ENCODE measurements at places on chromosomes 6 and 20. TPM values are rescaled to one million over a fixed set of nuclear protein-coding genes. Genes with fewer than 3 reads are reported as not detected.
A peak's percentile ranks its signal among the peaks of the same experiment; 100 is the strongest.

DNA sequence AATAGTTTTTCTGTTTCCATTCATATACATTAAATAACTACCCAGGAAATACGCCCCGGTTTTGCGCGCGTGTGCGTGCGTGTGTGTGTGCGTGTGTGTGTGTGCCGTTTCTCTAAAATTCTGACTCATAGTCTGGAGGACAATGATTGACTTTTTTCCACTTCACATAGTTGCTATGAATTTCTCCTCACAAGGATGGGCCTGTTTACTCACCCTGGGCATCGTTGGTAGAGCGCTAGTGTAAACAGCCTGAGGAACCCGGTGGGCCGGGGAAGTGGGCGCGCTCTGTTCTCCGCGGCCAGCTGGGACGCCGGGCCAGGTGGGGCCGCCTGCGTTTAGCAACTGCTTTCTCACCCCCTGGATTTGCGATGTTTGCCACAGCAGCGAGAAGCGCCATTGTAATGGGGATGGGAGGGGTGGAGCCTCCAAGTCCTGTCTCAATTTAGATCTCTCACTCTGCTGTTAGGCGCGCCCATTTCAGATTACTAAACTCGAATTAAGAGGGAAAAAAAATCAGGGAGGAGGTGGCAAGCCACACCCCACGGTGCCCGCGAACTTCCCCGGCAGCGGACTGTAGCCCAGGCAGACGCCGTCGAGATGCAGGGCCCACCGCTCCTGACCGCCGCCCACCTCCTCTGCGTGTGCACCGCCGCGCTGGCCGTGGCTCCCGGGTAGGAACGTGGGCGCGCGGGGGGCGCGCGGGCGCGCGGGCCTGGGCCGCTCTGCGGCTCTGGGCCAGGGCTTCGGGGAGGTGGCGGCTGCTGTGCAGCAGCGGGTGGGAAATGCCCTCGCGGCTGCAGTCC, at the start of gene CD109:
TSS of gene CD109 (plus strand) at position 585 of the 803 bp plus-strand sequence. CDS start at position 598, 13 bp downstream.
- DNase-seq, result peak; percentile 38

DNA sequence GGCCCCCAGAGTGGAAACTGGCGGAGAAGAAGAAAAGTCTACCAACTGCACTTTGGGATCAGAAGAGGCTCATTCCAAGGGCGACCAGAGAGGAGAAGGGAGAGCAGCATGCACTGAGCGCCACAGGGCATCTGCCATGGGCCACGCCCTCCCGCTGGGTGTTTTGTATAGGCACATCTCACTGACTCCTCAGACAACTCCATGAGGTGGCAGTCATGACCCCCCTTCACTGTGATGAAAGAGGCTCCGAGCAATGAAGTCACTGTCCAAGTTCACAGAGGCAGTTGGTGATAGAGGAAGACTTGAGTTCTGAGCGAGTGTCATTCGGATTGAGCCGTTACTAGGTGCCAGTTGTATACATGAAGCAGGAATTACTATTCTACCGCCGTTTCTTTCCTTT, 15.4 kb downstream of the BPIFB1 start:
- DNase-seq, result no peak

DNA sequence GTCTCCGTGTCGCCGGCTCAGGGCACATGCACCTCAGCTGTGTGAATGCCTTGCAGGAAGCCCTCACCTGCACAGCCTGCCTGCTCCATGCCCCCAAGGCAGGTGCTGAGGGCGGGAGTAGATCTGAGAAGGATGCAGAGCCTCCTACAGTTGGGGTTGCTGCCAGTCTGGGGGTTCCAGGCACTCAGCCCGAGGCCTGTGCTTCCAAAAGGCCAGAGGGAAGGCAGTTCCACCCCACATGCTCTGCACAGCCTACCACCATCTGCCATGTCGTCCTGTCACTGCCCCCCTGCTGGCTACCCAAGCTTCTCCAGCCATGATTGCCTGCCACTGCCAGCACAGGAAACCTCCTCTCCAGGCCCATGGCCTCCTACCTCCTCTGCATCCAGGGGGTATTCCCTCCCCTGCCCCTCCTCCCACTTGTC, 19.3 kb downstream of the ACSS1 start:
- no peak for DNase-seq

TRIM40 gene
- not detected for polyA plus RNA-seq

- no peak for DNase-seq
Measured at GRCh38 chr6:89655122-89655521, 16.6 kb upstream of the LYRM2 start.

- DNase-seq, result no peak
Measured at GRCh38 chr6:94845742-94846141, 731.6 kb upstream of the MANEA start.

GRCh38 chr6:130697271-130697994, 129.8 kb upstream of the SMLR1 start:
- no peak for DNase-seq

DNA sequence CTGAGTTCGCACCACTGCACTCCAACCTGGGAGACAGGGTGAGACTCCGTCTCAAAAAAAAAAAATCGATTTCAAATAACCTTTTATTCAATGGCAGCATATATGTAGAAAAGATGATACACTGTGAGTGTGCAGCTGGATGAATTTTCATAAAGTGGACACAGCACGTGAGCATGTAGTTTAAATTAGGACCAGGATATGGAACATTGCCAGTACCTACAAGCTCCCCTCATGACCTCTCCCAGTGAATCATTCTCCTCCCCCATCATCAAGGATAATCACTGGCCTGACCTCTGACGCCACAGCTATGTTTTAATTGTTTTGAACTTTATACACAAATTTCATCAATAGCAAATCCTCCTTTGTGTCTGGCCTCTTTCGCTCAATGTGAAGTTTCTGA, 53.8 kb upstream of the HDAC2 start:
- no peak for DNase-seq

SMPDL3A gene
- 6.9 TPM for polyA plus RNA-seq

GRCh38 chr6:119182875-119183274, 104.4 kb upstream of the FAM184A start:
- no peak for DNase-seq

DNA sequence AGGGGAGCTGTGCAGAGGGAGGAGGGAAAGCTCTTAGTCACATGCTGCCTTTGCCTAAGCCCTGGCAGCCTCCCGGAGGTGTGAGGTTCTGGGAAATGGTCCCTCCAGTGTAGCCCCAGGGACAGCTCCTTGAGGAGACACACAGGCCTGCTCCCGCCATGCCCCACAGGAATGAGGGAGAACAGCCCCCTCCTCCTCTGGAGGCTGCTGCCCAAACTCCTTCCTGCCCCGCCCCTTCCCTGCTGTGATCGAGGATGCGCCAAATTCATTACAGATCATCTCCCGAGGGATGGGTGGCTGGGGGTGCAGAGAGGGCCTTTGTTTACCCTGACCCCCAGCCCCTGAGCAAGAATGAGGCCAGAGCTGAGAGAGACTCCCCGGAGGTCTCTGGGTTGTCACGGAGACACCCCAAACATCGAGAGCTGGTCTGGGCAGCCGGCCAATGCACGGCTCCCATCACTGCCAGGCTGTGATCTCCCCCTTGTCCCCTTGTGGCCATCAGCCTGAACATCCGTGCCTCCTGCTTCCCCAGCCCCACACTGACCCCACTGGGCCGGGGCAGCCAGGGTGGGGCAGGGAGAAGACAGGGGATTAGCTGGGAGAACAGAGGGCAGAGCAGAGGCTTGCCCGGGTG, 8.4 kb downstream of the CYP21A2 start:
- peak; percentile 89 for DNase-seq

SSR1 gene
- 21.6 TPM for polyA plus RNA-seq

Measured in right cardiac atrium (tissue), 5 donors.